ENCODE measurements at places on chromosomes 12 and 14.

- no peak for DNase-seq
Observed at GRCh38 chr14:76292561-76292960, 83.4 kb upstream of the ESRRB start.

DNA sequence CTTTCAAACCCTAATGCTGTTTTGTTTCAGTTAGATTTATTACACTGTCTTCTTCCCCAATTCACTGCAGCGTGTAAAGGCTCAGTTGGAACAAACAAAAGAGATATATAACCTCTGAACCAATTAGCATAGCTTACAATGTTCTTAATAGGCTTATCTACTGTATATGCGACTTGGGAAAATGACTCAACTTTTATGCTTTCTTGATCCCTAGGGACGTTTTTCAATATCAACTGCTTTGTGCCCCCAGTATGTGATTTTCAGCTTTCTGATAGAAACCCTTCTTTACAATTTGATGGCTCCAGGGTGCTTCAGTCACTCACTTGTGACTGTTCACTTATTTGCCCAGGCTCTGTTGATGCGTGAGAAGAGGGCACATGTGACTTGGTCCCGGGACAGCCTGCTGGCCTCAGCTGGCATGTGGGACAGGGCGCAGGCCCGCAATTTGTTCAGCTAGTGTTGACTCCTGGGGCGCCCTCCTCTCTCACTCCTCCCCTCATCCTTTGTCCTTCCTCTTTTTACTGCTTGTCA, 107.1 kb downstream of the TMTC2 start:
- DNase-seq, result no peak

GRCh38 chr14:36580141-36580855, 2.1 kb downstream of the NKX2-8 start:
- DNase-seq, result no peak

DNA sequence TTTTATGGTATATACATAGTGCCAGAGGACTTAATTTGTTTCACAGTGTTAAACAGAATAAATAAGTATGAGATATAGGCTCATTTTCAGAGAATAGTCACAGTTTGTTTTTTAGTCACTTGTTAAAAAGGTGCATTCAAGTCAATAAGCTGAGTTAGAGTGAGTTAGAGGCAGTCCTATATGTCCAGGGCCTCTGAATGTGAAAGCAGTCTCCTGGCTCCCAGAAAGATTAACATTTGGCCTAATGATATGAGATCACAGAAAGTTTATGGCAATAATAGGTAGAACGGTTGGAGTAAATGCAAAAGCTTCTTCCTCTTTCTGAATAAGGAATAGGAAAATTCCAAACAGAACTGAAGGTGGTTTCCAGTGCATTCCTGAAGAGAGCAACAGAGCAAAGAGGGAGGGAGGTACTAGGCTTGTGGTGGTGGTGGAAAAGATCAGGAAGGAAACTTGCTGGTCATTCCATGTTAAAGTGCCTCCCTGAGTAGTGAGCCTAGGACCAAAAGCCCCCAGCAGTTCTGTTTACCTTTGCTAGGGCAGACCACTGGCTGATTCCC, 54.4 kb downstream of the SLC38A4 start:
- no peak for DNase-seq

DNA sequence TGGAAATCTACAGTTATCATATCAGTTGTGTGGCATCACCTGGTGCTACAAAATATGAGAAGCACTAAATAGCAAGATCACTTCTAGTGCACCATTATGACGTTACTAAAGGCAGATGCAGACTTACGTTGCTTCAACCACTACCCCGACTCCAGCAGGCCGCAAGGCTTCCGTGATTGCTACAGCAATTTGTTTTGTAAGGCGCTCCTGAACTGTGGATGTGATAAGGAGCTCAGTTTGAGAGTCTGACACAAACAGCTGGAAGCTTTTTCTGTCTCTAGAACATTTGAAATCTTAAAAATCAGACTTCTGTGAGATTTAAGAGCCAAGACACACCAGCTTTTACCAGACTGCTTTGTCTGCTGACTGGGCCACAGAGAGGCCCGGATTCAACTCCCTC, 57.0 kb downstream of the GCH1 start:
- no peak for DNase-seq

DNA sequence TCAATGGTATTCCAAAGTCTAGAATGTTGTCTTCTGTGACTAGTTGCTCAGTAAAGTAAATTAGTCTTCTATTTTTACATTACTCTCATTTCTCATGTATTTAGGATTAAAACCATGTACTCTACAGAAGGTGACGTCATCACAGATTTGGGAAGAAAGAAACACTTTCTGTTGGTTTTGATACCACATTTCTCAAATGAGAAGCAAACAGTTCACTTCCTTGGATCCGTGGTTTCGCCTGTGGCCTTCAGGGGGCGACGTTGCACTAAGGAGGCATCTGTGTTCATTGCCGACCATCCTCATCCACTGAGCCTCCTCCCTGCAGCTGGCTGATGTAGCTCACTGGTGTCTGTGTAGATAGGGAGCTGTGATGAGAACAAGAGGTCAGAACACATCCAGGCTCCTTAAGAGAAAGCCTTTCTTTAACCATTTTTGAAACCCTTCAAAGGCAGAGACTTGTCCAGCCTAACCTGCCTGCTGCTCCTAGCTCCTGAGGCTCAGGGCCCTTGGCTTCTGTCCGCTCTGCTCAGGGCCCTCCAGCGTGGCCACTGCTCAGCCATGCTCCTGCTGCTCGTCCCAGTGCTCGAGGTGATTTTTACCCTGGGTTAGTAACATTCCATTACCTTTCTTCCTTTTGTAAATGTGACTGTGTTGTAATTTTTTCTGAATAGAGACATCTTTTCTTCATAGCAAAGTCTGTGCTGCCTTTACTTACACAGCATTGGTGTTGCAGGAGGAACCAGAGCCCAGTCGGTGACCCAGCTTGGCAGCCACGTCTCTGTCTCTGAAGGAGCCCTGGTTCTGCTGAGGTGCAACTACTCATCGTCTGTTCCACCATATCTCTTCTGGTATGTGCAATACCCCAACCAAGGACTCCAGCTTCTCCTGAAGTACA, 220.6 kb upstream of the OR4E1 start:
- DNase-seq, result peak; percentile 3

DNA sequence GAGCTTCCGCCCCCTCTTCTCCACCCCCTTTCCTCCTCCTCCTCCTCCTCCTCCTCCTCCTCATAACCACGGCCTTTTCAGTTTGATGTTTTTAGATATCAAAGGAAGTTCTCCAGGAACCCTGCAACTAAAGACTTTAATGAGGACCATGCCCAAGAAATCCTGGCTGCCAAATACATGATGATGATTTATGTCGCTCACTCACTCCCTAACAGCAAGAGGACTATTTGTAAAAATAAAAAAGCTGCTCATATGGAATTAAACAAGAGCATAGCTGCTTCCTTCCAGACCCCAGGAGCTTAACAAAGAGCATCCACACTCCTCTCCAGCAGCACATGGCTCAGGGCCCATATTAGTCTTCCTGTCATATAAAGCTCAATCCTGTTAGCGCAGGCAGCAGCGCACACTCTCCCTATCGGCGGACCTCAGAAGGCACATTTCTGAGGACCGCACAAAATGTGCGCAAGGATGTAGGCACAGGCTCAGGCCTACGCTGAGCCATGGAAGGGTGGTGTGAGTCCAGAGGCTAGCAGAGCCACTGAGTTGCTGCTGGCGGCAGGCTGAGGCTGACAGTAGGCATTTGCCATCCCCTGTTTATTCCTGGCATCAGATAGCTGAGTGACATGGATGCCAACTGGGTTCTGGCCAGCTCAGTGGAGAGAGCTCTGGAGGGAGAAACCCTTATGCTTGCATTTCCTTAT, 232.8 kb downstream of the MSRB3 start:
- no peak for DNase-seq
